Endothelial cell (in vitro differentiated cells): ENCODE measurements at places on chromosomes 12 and 14. TPM values are rescaled to one million over a fixed set of nuclear protein-coding genes. Genes with fewer than 3 reads are reported as not detected.

The SPTSSA gene
- 22.1 TPM for total RNA-seq

DNA sequence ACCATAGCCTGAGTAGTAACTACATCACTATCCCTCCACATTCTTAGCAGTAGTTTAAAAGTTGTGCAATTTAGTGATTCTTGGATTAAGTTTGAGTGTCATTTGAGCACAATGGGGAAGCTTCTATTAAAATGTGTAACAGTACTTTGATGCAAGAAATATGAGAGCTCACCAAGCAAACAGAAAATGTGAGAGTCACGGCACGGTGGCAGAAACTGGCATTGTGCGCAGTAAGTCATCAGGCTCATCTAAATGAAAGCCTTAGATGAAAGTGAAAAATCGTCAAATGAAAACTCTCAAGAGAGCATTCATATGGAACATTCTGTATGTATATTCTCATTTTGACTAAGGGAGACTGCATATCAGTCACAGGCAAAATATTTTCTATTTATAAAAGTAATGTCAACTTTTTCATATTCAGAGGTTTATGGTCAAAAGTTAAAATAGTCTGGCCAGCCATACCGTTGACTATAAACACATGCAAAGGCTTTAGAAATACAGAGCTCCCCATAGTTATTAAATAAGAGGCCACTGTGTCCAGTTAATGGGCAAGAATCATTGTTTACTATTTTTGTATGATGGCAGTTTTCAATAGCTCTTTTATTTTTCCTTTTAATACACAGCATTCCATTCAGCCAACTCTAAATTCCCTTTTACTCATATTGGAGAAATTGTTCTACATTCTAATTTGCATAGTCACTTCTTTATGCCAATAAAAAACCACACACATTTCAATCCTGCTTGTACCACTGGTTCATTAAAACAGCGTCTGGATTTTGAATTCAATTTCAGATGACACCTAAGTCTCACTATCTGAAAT, 167.9 kb downstream of the PRKD1 start:
- no peak for DNase-seq

The KLRC3 gene
- total RNA-seq = not detected

- no peak for DNase-seq
Measured at GRCh38 chr12:27191531-27191930, 52.6 kb upstream of the STK38L start.

- no peak for DNase-seq
Measured at GRCh38 chr12:11767029-11767724, 117.7 kb downstream of the ETV6 start.
